ENCODE measurements at places on chromosomes 1 and 21.
A peak's percentile ranks its signal among the peaks of the same experiment; 100 is the strongest.

DNA sequence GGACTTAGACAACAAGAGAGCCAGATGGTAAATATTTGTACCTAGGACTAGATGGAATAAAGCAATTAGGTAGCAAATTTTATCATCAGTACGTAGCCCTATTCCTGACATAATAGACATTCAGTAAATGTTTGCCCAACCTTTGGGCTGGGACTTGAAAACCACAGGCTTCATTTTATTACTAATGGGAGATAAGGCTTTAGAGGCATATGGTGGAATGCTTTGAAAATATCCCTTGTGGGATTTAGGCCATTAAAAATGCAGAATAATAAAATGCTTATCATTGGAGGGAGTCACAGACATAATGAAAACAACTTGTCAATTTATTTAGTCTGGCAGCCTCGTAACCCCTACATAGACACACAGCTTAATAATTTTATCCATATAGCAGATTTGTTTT, 296.1 kb upstream of the SPAG17 start:
- no peak for DNase-seq

DNA sequence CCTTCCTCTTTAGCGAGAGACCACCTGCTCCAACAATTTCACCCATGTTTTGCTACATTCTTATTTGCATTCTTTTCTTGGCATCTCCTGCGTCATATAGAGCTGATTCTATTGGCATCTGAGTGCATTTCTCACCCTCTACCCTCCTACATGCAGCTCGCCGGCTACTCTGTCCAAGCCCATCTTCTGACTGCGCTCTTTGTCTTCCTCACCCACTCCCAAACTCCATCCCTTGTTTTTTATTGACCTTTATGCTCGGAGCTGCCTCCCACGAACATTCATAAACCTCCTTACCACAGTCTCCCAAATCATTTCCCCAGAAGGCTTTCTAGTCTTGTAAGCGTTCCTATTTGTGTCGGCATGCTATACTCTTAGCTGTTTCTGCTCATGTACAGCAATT, 33.6 kb upstream of the FMN2 start:
- DNase-seq: no peak

GRCh38 chr1:214362188-214362882, 81.4 kb downstream of the SMYD2 start:
- DNase-seq: no peak

DNA sequence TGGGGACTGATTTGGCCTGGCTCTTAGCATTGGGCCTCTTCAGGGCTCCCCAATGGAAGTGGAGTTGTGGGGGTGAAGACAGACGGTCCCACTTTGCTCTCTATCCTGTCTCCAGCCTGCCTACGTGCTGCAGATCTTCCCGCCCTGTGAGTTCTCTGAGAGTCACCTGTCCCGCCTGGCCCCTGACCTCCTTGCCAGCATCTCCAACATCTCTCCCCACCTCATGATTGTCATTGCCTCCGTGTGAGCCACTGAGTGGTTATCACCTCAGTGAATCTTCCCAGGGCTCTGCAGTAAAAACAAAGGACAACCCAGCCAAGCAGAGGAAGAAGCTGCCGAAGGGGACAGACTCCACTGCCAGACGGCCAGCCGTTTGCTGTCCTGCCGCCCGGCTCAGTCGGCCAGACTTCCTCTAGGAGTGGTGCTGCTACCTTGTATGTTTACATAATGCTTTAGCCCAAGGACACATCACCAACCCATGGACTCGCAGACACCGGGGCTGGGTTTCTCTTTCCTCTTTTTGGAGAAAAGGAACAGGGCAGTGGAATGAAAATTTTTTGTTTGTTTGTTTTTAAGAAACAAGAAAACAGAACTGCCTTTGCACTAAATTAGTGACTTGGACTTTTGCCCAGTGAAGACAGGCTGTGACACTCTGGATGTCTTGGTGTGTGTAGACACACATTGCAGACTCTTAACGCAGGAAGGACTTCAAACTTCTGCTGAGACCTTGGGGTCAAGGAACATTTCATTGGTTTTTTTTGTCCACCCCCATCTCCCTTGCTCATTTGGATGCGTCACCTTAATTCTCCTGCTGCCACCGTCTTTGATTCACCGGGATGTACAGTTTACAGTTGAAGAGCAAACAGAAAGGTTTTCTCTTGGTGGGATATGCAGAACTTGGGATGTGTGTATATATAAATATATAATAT, 36.5 kb downstream of the ZBTB17 start:
- no peak for DNase-seq

- DNase-seq: no peak
Measured at GRCh38 chr1:217585577-217585976, 45.3 kb downstream of the GPATCH2 start.

GRCh38 chr1:20086800-20087199, 16.8 kb downstream of the PLA2G5 start:
- no peak for DNase-seq

GRCh38 chr1:51421964-51422363, 91.6 kb upstream of the TTC39A start:
- DNase-seq: peak; percentile 48

DNA sequence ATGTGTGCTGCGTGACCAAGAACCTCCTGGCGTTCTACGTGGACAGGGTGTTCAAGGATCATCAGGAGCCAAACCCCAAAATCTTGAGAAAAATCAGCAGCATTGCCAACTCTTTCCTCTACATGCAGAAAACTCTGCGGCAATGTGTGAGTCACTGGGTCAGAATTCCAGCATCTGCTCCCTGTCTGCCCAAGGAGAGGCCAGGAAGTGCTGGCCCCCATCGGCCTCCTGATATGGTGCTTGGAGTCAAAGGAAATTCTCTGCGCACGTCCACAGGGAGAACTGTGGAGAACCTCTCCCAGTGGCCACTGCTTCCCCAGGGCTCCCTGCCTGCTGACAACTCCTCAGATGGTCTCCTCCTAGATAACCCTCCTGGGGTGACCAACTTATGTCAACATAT, 25.6 kb upstream of the IL20 start:
- peak; percentile 45 for DNase-seq

DNA sequence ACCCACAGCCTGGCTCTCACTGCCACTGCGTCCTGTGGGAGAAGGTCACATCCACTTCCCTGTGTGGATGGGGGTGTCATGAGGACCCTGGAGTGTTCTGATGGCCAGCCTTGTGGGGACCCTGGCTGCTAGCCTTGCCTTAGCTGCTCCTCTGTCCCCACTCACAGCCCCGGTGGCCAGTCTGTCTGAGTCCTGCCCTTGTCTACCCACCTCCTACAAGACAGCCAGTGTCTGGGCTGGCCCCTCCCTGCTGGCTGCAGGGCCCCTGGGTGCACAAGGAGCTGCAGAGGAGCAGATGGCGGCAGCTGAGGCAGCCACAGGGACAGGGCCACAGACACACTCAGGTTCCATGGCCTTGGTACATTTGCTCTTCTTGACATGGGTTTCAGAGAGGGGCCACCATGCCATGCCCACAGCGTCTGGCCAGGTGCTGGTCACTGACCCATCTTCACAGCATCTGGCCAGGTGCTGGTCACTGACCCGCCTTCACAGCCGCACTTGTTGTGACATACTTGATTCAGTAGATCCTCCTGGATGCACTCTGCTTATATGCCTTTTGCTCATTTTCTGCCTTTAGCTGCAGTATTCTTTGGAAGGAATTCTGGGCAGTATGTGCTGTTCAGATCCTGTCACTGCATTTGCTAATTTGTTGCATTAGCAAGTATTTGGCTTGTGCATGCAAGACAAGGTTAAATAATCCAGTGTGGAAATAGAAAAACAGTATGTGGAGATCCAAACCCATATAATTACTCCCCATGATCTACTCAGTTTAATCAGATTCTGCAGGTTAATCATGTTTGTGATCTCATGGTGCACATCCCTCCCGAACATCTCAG, 157.8 kb downstream of the PCBP3 start:
- no peak for DNase-seq

- peak; percentile 86 for DNase-seq
Measured at GRCh38 chr1:118136187-118136941, 48.7 kb downstream of the SPAG17 start.

DNA sequence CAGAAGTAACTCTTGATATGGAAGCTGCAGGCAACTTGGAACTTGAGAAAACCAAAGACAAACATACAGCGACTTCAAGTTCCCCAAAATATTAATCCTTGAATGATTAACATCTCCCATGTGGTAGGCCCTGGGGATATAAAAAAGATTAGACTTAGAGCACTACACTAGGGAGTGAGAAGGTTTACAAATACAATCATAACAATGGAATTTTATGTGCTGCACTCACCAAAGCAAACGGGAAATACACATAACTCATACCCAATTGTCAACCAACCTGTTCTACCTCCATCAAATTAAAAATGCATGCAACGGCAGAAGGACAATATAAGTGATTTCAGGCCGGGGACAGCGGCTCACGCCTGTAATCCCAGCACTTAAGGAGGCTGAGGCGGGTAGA, 3.7 kb downstream of the SMYD3 start:
- DNase-seq: no peak

GRCh38 chr1:85655315-85655714, 52.9 kb downstream of the ZNHIT6 start:
- DNase-seq: no peak

- DNase-seq: no peak
Measured at GRCh38 chr21:45328198-45329091, 40.8 kb upstream of the POFUT2 start.

DNA sequence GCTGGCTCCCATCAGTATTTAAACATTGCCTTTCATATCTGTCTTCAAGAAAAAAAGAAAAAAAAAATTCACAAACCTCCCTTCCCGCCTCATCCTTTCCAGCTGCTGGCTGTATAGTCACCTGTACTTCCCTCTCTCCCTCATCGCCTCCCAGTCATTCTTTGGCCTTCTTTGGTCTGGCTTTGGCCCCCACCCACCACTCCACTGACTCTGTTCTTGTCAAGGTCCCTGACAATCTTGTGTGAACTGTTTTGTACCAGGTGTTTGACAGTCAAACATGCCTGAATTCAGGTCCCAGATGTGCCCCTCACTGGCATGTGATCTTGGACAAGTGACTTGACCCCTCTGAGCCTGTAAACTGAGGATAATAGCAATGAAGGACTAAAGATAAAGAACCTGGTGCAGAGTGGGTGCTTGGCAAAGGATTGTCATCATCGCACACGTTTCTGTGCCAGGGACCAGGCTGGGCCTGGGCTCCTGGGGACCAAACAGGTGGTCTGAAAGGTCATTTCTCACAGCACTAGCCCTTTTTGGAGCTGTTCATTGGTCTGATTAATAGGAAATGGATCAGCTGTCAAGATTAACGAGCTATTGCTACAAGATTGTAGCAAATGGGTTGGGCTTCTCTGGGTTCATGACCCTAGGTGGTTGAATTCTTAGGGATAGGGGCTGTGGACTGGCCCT, 21.5 kb downstream of the PTPRF start:
- no peak for DNase-seq

GRCh38 chr1:248697907-248698306, 4.7 kb downstream of the OR14I1 start:
- DNase-seq: no peak

DNA sequence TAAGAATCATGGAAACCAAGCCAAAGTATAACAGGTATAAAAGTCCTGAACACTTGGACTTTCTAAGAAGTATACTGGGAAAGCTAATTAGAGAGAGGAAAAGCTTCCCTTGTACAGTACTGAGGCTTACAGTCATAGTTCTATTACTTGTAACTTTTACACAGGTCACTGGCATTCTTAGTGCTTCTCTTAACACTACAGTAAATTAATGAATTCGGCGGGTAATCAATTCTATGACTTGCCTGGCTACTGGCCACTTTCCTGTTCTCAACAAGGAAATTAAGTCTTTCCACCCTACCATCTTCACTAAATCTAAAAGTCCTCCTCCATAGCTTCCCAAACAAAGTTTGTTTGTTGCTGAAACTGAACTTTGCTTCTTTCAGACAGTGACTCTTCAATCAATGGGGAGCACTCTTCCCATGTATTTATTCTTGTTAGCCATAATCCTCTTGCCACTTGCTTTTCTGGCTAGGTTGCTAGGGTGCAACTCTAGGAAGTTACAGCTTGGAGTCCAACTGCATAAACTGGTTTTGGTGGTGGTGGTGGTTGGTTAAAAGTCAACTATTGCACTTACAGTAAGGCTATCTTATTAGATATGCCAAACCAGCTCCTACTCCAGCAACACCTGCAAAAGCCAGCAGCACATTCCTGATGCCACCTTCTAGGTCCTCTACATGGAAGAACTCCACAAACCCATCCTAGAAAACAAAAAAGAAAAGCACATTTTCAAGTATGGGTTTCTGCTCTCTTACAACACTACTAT, 2.4 kb downstream of the MCL1 start:
- no peak for DNase-seq

- DNase-seq: peak; percentile 55
Measured at GRCh38 chr1:33435096-33435820, 4.4 kb upstream of the PHC2 start.

- DNase-seq: peak; percentile 64
Measured at GRCh38 chr1:81142099-81142826, 658.5 kb upstream of the ADGRL2 start.

DNA sequence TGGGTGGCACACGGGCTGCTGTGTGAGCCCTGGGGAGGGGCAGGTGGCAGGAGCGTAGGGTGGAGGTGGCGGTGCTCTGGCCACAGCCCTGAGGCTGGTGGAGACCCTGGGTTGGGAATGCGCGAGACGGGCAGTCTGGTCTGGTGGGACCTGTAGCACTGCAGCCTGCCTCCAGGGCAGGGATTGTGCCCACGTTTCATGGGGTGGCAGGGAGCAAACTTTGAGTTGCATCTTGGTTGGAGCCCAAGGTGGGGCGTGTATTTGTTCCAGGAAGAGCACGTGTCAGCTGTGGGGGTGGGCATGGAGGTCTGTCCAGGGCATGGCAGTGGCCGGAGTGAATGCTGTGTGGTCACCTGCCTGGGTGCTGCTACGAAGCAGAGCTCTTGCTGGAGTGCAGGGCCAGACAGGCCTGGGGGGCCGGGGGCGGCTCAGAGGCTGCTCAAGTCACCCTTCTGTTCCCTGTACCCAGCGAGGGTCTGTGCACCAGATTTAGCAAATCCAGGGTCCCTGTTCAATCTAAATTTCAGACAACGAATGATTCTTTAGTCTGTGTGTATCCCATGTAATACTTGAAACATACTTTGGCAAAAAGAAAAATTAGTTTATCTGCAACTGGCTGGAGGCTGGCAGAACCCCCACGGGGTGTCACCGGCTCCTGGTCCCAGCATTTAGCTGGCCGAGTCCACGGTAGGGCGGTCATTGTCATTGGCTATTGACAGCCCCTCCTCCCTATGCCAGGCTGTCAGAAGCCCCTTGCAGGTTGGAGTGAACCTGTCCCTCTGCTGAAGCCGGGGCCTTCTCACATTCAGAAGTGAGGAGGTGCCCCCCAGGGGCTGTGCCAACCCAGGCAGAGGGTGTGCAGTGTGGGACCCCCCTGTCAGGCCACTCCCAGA, 27.3 kb downstream of the KRTAP10-1 start:
- DNase-seq: no peak

- DNase-seq: no peak
Measured at GRCh38 chr1:170666541-170667254, 2.8 kb downstream of the PRRX1 start.

DNA sequence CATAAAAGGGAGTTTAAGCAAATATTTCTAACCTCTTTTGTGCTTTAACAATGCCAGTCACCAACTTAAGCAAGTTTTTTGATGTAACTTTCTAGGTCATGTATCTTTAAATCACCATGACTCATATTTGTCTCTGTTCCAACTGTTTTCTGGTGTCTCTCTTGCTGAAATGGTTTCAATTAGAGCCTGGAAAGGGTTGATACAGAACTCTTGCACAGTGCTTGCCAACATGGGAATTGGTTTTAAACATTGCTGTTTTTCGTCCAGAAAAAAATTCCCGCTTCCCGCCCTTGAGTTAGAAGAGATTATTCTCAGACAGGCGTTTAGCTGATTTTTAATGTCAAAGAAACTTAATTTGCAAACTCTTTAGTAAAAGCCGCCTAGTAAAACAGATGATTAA, 46.4 kb upstream of the SLC22A15 start:
- DNase-seq: peak; percentile 88

GRCh38 chr1:240086726-240087125, 5.0 kb upstream of the FMN2 start:
- DNase-seq: peak; percentile 66

Data from fibroblast of skin of left quadriceps (primary cell).